ENCODE measurements at places on chromosomes 3 and 15.

DNA sequence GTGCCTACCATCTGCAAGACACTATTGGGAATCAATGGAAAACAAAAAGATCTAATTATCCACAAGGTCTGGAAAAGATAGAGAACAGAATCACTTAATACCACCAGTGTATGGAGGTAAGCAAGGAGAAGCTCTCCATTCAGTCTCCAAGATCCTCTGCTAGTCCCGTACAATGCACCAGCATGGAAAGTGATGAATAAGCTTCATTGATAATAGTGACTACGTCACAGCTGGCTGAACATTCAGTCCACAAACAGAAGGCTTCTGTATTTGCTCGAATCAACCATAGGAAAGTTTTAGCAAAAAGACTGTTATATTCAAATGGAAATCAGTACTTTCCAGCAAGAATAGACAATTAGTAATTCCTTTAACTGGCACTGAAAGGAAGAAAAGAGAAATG lies 42.9 kb downstream of the IGSF11 start:
- no peak for DNase-seq

GRCh38 chr3:67017211-67017610 lies 19.1 kb downstream of the KBTBD8 start:
- no peak for DNase-seq

DNA sequence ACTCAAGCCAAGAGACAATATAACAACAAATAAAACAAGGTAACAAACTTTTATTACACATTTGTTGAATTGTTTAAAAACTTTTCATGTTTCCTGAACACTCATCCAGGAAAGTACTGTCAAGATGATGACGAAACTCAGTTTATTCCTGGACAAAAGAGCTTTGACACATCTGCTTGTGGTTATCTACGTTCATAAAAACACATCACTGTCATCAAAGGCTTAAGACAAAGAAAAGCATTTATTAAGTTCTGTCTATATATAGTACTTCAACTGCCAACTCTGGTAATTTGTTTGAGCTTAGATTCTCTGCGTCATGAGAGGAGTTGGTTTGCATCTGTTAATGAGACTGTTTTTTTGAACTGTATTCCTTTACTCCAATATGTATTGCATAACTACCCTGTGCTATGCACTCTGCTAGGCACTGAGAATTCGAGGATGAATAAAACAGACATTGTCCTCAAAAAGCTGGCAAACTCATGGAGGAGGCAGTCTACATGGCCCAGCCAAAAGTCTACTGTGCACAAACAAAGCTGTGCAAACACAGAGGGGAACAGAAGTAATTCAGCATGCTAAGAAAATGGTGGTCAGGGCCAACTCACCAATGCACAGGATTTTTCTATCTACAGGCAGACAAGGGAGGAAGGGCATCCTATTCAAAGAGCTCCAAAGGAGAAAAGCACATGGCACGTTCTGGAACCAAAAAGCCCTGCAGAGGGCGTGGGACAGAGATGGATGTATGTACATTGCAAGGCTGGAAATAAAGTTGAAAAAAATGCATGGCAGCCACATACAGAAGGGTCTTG lies 21.5 kb downstream of the PLD1 start:
- no peak for DNase-seq

GRCh38 chr3:53614307-53614706 lies 119.9 kb downstream of the CACNA1D start:
- no peak for DNase-seq

- peak; percentile 39 for DNase-seq
Observed at GRCh38 chr3:108124337-108125152, 33.7 kb upstream of the CD47 start.

DNA sequence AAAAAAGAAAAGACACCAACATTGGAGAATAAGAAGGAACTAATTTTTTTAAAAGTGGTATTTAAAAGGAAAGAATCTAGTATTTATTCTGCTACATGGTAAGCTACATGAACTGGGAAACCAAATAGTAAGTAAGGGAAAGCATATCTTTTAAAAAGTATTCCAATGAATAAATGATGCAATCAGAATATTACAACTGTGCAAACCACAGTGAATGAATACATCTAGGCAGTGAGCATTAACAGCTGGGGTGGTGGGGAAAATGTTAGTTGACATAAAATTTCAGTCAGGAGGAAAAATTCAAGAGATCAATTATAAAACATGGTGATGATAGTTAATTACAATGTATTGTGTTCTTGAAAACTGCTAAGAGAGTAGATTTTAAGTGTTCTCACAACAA lies 16.9 kb downstream of the ICE2 start:
- DNase-seq = no peak

DNA sequence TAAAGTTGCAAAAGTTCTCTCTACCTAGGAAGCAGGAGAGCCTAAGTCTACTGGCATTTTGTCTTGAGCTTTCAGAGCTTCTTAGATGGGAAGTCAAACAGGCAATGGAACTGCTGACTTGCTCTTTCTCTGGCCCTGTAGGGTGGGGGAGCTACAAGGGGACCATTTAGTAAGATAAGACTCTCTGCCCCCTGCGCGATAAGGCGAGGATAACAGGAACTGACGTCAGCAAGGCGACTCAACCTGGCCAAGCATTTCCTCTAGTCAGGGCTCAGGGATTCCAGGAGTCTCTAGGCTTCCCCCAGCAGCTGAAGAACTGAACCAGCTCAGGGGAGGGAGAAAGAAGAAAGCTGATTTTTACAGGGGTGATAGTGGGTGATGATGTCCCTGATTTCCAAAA lies 5.8 kb downstream of the RARB start:
- DNase-seq = no peak

DNA sequence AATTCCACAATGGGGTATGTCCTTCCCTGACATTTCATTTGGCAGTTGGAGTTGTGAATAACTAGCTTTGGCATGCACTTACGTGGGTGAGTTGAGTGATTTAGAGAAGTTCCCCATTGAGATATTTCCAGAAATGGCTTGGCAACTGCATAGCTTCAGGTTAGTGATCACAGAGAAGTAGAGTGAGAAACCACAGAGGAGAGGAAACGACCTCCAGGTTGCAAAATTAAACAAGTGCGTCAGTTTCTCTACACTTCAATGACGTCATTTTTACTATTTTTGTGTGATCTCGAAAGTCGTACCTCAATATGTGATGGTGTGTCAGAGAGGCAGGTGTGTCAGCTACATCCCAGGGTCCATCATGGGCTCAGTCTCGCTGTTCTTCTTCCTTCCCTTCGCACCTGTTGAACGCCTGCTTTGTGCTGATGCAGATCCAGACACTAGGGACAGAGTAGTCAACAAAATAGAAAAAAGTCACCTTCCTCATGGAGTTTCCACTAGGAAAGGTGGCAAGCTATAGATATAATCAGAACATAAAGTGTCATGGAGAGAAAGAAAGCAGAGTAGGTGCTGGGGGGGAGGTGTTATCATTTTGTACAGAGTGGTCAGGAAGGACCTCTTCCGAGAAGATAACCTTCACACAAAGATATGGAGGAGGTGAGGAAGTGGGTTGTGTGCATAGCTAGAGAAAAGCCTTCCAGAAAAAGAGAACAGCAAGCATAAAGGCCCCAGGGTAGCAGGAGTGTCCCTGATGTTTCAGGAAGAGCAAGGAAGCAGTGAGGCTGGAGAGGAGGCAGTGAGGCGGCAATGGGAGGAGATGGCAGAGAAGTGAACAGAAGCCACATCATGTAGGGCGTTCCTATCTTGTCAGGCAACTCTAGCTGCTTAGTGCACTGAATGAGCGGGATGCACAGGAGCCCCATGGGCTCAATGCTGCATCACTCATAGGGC lies 75.6 kb downstream of the MCTP2 start:
- no peak for DNase-seq

DNA sequence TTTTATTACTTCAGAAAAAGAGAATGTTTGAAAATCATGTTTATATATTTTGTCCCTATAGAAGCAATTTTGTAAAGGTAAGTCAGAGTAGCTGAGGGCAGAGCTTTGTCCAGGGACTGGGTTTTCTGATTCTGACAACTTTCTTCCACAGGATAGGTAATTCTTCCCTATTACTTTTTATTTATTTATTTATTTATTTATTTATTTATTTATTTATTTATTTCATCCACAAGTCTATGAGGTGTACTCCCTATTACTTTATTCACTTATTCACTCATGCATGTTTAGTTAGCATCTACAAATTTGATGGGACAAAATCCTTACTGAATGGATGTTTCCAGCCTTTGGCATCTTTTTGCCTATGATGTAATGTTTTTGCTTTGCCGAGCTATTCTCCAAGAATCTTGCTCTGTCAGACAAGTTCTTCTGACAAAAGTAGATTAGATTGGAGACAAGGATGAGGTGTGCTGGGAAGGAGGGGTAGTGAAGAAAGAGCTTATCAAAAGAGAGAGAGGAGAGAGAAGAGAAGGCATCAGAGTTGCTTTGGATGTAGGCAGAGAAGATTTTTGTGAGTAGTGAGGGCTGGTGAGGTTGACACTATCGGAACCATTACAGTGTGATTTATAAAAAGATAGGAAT lies 119.4 kb downstream of the SPATA16 start:
- DNase-seq = no peak

- DNase-seq = no peak
Observed at GRCh38 chr15:90053685-90054466, 48.4 kb downstream of the IDH2 start.

DNA sequence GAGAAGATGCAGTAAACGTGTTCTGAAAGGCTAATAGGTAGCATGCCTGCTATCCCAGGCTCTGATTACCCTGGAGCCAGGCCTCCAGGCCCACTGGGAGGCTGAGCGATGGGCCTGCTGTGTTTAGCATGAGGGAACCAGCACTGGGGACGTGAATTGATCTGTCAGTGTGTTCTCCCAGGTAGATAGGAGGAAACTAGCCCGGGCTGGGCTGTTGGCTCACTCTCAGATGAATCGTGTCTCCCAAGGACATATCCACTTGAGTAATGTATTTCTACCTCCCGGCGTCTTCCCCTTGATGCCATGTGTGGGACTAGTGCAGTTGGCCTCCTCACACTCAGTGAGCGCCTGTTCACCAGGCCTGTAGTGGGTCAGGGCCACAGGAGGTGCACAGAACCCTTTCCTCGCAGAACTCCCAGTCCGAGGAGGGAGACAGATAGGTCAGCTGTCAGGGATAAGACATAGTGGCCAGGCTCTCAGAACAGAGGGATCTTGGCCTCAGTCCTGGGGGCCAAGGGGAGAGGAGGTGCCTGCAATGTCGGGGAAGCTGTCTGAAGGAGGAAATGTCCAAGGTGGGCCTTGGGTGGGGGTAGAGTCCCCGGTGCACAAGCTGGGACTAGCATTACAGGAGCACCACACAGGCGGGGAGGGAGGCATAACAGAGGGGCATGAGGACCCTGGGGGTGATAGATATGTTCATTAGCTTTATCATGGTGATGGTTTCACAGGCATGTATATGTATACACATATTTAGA lies 111.7 kb downstream of the DNAJB8 start:
- DNase-seq = no peak

DNA sequence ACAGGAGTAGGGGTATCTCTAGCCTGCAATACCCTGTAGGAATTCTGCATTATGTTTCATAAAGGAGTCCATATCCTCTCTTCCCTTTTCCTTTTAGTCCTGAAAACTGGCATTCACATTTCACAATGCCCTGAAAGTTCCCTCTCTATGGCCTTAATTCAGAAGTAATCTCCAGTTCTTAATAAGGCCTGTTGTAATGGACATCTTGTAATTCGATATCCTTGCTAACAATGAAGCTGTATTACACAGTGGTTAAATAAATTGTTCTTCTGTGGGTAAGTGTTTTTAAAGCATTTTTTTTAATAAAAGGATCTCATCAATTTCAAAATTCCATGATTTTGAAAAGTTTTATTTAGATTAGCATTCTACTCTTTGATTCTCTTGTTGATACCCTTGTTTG lies 34.3 kb upstream of the NEO1 start:
- DNase-seq = no peak

- no peak for DNase-seq
Observed at GRCh38 chr3:169869484-169870220, at the start of gene LRRC31. TSS of gene LRRC31 (minus strand) at chr3:169869935. CDS start at chr3:169869807, 128 bp downstream.

DNA sequence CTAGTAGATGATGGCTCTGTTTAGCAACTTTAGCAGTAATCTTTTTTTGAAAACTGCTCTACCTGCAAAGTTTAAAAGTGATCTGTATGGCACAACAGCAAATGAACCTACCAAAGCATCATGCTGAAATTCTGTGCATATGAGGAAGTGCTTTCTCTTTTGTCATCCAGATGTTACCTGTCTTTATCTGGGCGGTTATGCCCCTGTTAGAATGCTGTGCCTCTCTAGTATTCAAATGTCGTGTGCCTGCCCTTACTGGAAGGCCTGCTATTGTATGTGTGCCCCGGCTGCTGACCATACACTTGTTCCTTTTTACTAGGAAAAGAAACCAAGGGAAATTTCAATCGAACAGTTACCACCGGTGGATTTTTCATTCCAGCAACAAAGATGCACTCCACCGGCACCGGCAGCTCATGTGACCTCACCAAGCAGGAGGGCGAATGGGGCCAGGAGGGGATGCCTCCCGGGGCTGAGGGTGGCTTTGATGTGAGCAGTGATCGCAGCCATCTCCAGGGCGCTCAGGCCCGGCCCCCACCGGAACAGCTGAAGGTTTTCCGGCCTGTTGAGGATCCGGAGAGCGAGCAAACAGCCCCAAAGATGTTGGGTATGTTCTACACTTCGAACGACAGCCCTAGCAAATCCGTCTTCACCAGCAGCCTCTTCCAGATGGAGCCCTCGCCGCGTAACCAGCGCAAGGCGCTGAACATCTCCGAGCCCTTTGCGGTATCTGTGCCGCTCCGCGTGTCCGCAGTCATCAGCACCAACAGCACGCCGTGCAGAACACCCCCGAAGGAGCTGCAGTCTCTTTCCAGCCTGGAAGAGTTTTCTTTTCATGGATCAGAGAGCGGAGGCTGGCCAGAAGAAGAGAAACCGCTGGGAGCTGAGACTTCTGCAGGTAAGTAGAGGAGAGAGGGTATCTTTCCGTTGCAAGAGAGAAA lies 61.6 kb downstream of the TMEM39A start:
- DNase-seq = no peak

DNA sequence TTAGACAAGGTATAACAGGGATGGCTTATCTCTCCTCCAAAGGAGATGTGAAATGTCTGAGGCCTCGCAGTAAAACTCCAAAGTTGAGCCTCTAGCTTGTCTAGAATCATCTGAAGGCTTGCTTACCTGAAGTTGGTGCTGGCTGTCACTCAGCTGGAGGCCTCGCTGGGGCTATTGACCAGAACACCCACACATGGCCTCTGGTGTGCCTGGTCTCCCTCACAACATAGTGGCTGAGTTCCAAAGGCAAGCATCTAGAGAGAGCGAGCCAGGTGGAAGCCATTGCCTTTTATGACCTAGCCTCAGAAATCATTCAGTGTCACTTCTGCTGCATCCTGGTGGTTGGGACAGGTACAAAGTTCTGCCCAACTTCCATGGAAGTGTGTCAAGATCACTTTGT lies 17.4 kb upstream of the RNU6-1 start:
- no peak for DNase-seq

Data from stimulated activated CD4-positive, alpha-beta T cell treated with anti-CD3 and anti-CD28 coated beads, Interleukin-1b, Interleukin-23, amount 100 ng/mL, for 1 hour (primary cell).